ENCODE measurements at places on chromosomes 12 and 14.

- H3K4me1 ChIP-seq = no peaks in the 10 kb centered on the region
- DNase-seq = no peak
- H3K27me3 ChIP-seq = no peaks in the 10 kb centered on the region
Measured at GRCh38 chr12:12107678-12108077, 36.9 kb downstream of the BCL2L14 start.

GRCh38 chr12:88184196-88184595 lies 42.1 kb downstream of the TMTC3 start:
- peaks cover 3% of the 10 kb centered on the region for H3K36me3 ChIP-seq
- H3K27me3 ChIP-seq = no peaks in the 10 kb centered on the region
- no peak overlapping the region for H3K27ac ChIP-seq
- no peaks in the 10 kb centered on the region for H3K4me1 ChIP-seq
- H3K4me3 ChIP-seq = no peak overlapping the region
- DNase-seq = no peak

DNA sequence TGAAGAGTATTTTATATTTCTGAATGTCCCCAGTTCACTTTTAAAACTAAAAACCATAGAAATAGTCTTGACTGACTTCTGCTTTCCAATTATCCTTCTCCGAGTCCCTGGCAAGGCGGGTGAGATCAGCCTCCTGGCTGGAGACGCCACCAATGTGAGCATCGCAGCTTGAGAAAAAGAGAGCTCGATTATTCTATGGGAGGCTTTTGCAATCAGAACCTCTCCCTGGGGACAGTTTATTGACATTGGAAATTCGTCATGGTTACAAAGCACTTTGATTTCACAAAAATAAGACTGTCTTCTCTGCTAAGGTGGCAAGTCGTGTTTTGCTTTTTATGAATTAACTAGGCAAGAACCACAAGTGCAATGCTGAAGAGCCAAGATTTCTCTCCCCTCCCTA lies 23.6 kb upstream of the GPHB5 start:
- H3K27me3 ChIP-seq = no peaks in the 10 kb centered on the region
- H3K27ac ChIP-seq = no peak overlapping the region
- no peak for DNase-seq
- no peak overlapping the region for H3K4me3 ChIP-seq
- H3K36me3 ChIP-seq = no peaks in the 10 kb centered on the region

DNA sequence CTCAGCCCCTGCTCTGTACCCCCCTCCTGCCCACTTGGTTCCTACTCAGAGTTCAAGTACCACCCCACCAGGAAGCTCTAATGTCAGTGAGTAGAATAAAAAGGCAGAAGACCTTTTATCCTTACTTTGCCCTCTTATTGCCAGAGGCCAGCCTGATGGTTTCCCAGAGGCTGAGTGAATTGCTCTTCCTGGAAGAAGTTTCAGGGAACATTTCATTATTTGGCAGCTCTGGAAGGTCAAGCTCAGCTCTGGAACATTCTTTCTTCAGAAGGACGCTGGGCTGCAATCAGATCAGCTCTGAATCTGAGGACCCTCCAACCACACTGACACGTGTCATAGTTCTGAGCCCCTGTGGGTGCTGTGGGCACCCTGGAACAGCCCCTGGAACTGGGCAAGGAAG lies 188.9 kb downstream of the ETV6 start:
- peaks cover 3% of the 10 kb centered on the region for H3K36me3 ChIP-seq
- DNase-seq = no peak
- H3K27me3 ChIP-seq = no peaks in the 10 kb centered on the region
- H3K27ac ChIP-seq = no peak overlapping the region

DNA sequence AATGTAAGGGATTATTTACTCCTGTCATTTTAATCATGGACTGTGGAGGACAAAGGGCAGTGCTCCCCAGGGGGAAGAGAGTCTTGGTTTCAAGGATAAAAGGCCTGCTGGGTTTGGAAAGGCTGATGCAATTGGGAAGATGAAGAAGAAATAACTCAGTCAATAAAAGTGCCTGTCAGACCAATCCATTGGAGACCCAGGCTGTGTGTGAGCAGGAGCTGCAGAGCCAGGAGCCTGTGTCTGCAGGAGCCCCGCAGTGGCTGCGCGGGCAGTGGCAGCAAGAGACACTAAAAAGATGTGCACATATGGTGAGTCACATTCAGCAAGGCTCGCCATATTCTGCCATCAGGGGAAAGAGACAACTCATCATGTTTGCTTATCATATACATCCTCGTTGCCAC lies 90.4 kb downstream of the CRACR2A start:
- no peaks in the 10 kb centered on the region for H3K27me3 ChIP-seq
- H3K4me1 ChIP-seq = no peaks in the 10 kb centered on the region
- peak; percentile 4 for DNase-seq
- H3K4me3 ChIP-seq = no peak overlapping the region
- H3K36me3 ChIP-seq = no peaks in the 10 kb centered on the region

DNA sequence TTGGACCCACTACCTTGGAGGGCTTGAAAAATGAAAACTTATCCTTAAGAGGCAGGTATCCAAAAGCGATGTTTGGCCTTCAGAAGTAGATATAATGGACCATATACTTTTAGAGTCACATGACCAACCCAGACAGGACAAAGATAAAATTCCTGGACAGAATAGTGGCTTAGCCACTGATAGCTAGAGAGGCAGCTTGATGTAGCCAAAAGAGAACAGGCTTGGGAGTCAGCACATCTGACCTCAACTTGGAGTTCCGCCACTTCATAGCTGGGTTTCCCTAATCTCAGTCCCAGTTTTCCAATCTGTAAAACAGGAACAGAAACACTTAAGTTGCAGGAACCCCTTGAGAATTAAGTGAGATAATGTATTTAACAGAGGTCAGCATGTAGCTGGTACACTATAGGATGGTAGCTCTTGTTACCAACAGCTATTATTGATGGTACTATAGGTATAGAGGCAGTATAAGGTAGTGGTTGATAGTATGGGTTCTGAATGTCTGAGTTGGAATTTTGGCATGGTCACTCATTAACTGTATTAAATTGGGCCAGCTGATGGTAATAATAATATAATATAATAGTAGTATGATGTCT lies 63.2 kb upstream of the USP44 start:
- no peak overlapping the region for H3K4me3 ChIP-seq
- no peak overlapping the region for H3K27ac ChIP-seq

- no peaks in the 10 kb centered on the region for H3K27me3 ChIP-seq
- H3K4me3 ChIP-seq = no peak overlapping the region
- DNase-seq = no peak
- H3K27ac ChIP-seq = no peak overlapping the region
- H3K36me3 ChIP-seq = no peaks in the 10 kb centered on the region
Measured at GRCh38 chr14:76337635-76338545, 38.0 kb upstream of the ESRRB start.

GRCh38 chr14:55136885-55137786 lies 8.1 kb downstream of the LGALS3 start:
- DNase-seq = no peak
- H3K4me1 ChIP-seq = peaks cover 9% of the 10 kb centered on the region
- no peaks in the 10 kb centered on the region for H3K27me3 ChIP-seq

DNA sequence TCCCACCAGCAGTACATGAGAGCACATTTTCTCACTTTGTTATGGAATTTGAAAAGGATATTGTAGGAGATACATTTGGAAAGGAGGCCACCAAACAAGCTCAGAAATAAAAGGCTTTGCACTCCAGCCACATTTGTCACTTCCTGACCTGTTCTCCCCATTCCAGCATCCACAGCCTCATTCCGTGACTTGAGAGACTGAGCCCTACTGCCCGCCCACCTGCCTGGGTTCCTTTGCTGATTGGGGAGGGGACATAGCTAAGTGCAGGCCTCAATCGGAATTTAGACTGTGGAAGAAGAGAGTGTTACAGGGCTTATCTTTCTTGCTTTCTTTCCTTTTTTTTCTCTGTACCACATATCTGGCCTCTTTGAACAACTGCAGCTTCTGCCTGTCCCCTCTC lies 735.4 kb upstream of the TMEM132C start:
- H3K27ac ChIP-seq = no peak overlapping the region
- H3K36me3 ChIP-seq = no peaks in the 10 kb centered on the region
- no peak overlapping the region for H3K4me3 ChIP-seq
- H3K4me1 ChIP-seq = no peaks in the 10 kb centered on the region
- no peak for DNase-seq

- H3K27ac ChIP-seq = no peak overlapping the region
- H3K36me3 ChIP-seq = no peaks in the 10 kb centered on the region
- H3K27me3 ChIP-seq = peaks cover 3% of the 10 kb centered on the region
Measured at GRCh38 chr12:108884116-108885012, 4.5 kb downstream of the DAO start.

GRCh38 chr12:78442454-78442801 lies 422.1 kb upstream of the SYT1 start:
- no peak overlapping the region for H3K27ac ChIP-seq
- H3K4me1 ChIP-seq = no peaks in the 10 kb centered on the region
- H3K36me3 ChIP-seq = no peaks in the 10 kb centered on the region
- DNase-seq = no peak

GRCh38 chr12:82783435-82783834 lies 96.7 kb downstream of the TMTC2 start:
- no peak overlapping the region for H3K4me3 ChIP-seq
- H3K27me3 ChIP-seq = no peaks in the 10 kb centered on the region
- H3K27ac ChIP-seq = no peak overlapping the region
- H3K4me1 ChIP-seq = no peaks in the 10 kb centered on the region
- no peak for DNase-seq

- no peaks in the 10 kb centered on the region for H3K36me3 ChIP-seq
- no peak for DNase-seq
- no peaks in the 10 kb centered on the region for H3K27me3 ChIP-seq
Measured at GRCh38 chr14:104388011-104388521, 191.5 kb upstream of the C14orf180 start.

DNA sequence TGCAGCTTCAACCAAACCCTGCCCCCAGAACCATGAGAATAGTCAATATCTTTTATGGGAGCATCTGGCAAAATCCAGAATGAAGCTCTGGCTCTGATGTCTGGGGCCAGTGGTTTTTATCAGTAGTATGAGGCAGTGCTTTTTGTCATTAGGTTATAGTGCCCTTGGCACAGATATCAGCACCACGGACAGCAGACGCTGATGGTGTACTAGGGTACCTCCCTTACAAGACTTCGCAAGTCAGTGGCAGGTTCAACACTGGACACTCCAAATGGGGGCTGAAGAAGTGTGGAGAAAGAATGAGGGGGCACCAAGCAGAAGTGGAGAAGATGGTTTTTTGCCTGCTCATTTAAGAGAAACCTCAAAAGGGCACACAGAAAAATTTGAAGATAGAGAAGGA lies 68.2 kb upstream of the E2F7 start:
- no peaks in the 10 kb centered on the region for H3K27me3 ChIP-seq
- no peaks in the 10 kb centered on the region for H3K36me3 ChIP-seq
- no peak overlapping the region for H3K4me3 ChIP-seq
